Endothelial cell of umbilical vein (primary cell): ENCODE measurements at places on chromosomes 3 and 15. TPM values are rescaled to one million over a fixed set of nuclear protein-coding genes. Genes with fewer than 3 reads are reported as not detected.

Gene WDR93
- polyA plus RNA-seq, result 0.05 and 0.07 TPM in 2 replicates

- no peak for DNase-seq
Measured at GRCh38 chr3:29227307-29227706, 53.6 kb upstream of the RBMS3 start.

Gene MYO5A
- polyA plus RNA-seq, result 28.8 and 31.9 TPM in 2 replicates

- no peak for DNase-seq
Measured at GRCh38 chr3:12741209-12741608, 17.9 kb downstream of the TMEM40 start.
